NCI-H774 (cell line): ENCODE measurements at places on chromosomes 6 and 20.

DNA sequence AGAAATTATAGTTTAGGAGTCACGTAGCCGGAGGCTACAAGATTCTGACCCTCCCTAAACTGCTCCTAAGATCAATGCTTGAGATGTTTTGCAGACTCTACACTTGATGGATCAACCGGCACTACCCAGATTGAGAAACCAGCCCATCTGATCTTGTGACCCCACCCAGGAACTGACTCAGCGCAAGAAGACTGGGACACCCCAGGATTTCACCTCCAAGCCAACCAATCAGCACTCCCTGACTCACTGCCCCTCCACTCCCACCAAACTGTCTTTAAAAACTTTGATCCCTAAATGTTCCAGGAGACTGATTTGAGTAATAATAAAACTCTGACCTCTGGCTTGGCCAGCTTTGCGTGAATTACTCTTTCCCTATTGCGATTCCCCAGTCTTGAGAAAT, 99.8 kb downstream of the OPRM1 start:
- DNase-seq, result no peak

GRCh38 chr20:33407251-33407650, 5.9 kb upstream of the CDK5RAP1 start:
- DNase-seq, result no peak

GRCh38 chr20:44582311-44583025, at the start of gene PKIG:
TSS of gene PKIG (plus strand) at chr20:44582579. CDS start at chr20:44614557, 31,978 bp downstream.
- DNase-seq, result no peak

DNA sequence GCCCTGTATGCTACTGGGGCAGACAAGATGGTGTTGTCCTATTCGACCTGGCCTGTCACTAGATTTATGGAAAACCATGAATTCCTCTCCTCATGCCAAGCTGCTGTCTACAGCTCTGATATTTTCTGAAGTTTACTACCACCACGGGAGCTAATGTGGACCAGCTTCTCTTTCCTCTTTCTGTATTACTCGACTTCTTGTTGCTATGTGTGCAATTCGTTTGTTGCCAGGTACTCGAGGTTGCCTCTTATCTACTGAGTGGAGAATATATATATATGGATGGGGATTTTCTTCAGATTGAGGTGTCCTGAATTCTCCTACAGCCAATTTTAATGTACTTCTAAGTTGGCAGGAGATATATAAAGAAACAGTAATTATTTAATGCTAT, 34.7 kb downstream of the MAN1A1 start:
- DNase-seq, result no peak

DNA sequence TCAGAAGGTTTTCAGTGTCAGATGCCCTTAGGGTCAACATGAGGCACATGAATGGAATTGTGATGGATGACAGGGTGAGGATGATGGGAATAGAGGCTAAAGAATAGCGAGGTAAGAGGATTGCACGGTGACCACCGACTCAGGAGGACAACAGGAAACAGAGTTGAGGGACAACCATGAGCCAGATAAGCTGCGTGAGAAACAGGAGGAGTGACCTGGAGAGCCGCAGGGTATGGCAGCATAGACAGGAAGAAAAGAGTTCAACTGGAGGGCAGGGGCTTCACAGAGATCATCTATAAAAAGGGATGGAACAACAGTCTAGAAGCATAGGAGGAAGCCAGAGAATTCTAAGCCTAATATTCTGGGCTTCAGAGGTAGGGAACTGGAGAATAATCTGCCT, 84.7 kb upstream of the ENPP5 start:
- no peak for DNase-seq

- DNase-seq, result no peak
These were observed 116.5 kb upstream of the CBLN4 start for GRCh38 chr20:56121850-56122249.

DNA sequence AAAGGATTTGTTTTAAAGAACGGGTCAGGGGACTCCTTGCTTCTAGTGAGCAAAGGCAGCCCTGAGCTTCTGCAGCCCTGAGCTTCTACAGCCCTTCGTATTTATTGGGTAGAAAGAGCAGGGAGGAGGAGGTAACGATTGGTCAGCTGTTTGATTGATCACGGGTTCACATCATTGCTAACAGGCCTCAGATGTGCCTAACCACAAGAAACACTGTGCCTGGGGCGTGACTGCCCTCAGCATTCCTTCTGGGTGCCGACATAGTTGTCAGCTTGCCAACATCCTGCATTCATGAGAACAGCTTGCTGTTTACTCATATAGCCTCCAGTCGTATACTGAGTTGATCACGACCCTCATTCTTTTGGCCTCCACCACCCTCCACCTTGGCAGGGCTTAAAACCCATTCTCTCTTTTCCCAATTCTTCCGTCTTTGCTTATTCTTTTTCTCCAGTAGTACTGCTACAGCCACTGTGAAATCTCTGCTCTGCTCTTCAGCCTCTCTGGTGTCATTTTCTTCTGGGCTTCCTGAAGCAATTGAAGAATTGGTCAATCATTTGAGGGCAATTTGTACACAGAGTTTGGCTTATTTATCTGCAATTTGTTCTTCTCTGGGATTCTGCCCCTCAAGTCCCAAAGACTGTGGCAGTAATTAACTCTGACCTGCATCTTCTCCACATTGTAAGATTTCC, 25.4 kb upstream of the NOP56 start:
- no peak for DNase-seq

DNA sequence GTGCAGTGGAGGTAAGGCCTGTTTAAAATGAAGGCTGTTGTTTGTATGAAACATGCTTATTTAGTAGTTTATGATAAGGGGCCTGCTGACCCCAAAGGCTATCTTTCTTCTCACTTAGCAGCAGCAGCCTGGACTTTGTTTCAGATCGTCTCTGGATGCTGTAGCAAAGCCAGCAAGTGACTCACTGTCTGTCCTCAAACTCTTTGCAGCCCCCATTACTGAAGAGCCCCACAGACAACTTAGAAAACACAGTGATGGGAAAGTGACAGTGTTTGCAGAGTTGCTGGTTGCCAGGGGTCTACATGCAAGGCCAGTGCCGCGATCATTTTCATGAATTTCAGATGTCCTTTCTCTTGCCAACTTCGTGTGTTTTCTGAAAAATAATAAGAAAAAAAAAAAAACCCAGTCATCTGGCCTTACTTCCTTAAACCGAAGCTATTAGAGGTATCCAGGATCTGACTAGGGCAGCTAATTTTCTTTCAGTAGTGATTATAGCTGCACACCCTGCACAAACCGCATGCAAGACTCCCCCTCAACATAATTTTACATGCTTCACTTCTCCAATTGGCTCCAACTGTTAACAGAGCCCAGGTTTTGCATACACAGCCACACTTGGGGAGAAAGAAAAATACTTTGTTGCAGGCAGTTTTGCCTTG, 11.6 kb upstream of the F13A1 start:
- no peak for DNase-seq

DNA sequence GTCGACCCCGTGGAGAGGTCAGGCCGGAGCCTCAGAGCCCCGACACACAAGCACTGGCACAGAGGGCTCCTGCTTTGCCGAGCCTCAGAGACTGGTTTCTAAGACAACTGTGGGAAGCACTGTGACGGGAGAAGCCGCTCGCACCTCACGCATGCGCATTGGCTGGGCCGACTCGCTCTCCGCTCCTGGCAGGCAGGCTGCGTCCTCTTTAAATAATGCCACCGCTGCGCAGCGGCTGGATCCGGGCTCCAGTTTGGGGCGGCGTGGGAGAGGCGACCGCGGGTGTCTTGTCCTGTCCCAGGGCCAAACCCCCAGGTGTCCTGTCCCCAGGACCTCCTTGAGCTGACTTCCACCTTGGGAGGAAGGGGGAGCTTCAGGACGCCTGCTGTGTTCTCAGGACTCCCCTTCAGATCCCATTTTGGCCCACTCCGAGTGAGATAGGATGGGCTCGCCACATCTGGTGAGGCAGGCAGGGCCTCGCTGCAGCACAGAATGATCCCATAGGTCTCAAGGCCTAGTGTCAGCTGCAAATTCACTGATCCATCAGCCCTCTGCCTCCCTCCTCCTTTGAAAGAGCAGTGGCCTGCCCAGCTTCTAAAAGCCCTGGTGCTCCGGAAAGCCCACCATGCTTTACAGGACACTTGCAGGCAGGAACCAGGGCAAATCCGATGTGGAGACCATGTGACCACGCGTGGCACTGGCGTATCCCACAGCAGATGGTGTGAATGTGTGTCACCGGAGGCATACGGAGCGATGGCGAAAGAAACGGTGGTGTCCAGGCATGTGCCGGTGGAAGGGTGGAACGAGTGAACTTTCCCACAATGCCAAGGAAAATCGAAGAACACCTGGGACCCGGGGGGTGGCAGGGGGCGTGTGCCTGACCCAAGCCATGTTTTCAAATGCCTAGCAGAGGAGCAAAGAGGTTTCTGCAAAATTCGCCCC, 169.3 kb upstream of the ZNF337 start:
- DNase-seq, result peak; percentile 53

- no peak for DNase-seq
These were observed 9.3 kb upstream of the BAK1 start for GRCh38 chr6:33589392-33589730.

DNA sequence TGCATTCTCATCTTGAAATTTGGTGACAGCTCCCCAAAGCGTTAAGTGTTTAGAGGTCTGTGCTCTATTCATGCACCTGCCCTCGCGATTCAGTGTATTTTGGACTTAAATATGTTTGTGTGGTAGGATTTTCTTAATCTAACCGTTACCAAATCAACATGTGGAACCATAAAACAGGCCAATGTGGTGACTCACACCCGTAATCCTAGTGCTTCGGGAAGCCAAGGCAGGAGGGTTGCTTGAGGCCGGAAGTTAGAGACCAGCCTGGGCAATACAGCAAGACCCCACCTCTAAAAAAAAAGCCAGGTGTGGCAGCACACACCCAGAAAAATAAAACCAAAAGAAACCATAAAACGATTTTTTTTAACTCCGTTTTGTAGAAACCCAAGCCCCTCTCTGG, 31.5 kb downstream of the PYGB start:
- no peak for DNase-seq

DNA sequence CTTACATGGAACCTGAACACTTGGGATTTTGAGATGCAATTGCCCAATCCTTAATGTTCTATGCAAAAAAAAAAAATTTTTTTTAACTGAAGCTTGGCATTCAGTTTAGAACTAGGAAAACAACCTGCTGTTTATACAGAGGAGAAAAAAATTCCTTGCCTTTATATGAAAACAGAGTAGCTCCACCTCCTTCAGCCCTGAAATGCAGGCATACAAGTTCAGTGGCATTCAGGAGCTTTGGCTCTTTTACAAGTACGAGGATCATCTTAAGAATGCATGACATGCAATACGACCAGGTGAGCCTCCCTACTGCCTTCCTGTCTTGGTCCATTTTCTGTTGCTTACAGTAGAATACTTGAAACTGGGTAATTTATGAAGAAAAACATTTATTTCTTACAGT, 20.4 kb downstream of the PAX1 start:
- DNase-seq, result no peak

DNA sequence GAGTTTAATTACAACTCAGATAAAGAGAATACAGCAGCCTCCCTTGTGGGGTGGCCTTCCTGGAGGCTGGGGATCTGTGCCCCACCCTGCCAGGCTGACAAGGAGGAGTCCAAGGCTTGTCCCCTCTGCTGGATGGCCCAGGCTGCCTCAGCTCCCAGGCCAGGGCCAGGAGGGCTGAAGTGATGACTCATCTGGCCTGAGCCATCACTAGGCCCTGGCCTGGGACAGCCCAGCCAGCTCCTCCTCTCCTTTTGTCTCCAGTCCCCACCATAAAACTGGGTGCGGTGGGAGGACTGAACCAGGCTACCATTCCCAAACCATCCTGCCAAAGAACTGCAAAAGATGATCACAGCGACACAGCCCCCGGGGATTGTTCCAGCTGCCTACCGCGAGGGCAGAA, 15.0 kb downstream of the GRM4 start:
- no peak for DNase-seq

- no peak for DNase-seq
These were observed 40.1 kb upstream of the PMEPA1 start for GRCh38 chr20:57749869-57750268.

DNA sequence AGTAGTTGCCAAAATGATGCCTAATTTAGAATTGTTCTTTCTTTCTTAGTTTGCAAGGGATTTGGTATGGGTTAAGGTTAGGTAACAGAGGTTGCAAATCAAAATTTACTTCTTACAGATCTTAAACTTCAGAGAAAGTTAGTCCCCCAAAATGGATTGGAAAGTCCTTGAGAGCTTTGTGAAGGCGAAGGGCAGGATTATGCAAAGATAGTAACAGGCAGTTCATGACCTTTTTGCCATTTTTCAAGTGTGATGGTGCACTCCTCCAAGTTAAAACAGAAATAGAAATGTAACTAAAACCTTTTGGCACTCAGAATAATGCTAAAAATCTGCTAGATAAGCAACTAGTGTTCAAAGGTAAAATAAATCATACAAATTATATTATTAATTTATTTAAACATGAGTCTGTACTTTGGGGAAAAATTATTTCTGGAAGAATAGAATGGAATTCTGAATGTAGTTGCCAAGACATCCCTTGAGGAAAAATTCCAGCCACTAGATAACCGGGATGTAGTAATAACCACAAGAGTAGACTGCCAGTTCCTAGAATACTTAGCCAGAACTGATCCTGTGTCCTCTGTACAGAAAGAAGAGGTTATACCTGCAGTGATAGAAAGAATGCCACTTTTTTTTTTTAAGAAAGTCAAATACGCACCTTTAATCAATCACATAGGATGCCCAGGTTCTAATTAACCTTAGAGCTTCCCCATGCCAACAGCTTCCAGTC, 31.8 kb upstream of the DAAM2 start:
- DNase-seq, result no peak

DNA sequence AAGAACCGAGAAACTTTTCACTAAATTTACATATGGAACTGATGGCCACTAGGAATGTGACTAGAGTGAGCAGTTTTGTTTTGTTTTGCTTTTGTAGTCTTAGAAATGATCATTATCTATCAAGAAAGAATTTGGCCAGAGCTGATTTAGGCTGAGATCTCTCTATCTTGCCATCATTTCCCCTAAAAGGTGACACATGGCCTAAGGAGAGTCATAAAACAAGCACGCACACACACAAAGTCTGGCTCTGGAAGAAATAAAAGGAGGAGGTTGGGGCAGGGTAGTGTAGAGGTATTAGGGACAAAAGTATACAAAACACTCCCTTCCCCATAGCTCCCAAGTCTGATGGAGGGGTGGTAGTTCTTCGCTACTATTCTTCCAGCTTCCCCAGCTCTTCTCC, 56.4 kb downstream of the RIPOR2 start:
- DNase-seq, result no peak

DNA sequence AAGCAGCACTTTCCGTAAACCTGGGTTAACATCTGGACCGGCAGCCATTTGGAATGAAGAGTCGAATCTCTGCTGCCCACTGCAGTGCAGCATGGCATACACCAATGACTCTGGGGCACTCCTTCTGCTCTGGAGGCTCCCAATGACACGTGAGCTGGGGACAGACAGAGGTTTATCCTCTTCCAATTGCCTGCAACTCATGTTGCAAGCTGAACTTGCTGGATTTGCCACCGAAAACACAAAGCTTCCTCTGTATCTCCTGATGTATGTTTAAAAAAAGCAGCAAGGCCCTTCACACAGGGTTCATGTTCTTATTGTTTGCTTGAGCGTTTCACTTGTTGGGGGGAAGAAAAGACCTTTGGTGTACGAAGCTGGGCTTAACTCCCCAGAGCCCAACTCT, 10.8 kb downstream of the NCOA5 start:
- no peak for DNase-seq

GRCh38 chr20:54123587-54124180, 50.1 kb downstream of the CYP24A1 start:
- DNase-seq, result no peak
